DMS79 treated with DMSO at 0.1 percent for 48 hours (cell line): ENCODE measurements at places on chromosomes 1 and 21.

- peak; percentile 48 for DNase-seq
Observed at GRCh38 chr1:2555634-2556276, 416 bp upstream of the TNFRSF14 start.

DNA sequence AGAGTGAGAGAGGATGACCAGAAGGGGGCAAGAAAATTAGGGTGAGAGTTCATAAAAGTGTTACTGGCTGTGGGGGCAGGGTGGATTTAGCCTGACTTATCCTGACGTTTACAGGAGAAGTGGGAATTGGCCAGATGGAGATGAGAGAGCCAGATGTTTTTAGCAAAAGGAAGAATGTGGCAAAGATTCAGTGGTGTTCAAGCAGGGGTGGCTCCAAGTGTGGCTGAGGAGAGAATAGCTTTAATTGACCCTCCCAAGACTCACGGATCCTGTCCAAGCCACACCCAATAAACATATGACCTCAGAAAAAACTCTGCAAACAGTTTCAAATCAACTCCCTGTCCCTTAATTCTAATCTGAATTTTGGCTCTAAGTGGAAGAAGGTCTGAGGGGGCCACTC is 35.2 kb upstream of the EDEM3 start:
- DNase-seq: no peak

DNA sequence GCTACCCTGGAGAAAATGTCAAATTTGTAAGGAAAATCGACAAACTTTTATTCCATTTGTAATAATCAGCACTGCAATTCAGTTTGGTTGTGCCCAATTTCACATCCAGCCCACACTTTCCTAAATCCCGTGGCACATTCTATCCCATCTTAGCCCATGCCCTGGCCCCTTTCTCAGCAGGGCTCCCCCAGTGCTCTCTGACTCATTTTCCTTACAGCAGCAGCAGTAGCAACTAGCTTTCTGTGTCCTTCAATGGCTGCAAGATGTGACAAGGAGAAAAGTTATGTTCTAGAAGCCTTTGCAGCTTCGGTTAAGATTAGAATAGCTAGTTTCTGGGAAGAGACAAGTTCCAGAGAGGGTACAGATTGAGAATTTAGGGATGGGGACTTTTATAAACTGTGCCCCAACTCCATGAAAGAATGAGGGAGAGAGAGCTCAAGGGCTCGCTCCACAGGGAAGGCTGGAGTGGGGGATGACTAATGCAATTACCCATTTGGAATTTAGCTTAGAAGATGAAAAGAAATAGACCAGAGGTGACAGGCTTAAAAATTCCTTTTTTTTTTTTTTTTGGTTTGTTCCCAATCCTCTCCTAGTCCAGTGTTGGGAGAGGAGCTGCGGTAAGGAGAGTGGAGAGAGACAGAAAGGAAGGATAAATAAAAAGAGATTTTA is 47.0 kb upstream of the POU2F1 start:
- DNase-seq: no peak

DNA sequence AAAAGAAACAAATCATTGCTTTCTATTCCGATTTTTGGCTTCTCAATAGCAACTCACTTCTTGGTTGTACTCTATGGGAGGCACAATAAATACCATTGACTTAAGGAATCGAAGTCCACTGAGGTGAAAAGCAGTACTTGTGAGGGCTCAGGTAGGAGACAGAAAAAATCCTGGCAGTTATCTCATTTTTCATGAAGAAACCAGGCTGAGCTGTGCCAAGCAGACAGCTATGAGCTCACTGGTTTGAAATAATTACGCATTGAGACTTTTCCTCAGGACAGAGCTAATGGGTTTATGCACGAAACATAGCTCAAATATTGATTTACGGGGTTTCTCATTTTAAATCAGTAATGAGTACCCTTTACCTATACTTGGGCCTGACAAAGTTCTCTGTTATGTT is 18.5 kb downstream of the COLGALT2 start:
- no peak for DNase-seq

- no peak for DNase-seq
Observed at GRCh38 chr1:2624735-2625300, 8.0 kb downstream of the MMEL1 start.

- no peak for DNase-seq
Observed at GRCh38 chr1:43282220-43283195, 2.9 kb downstream of the C1orf210 start.

GRCh38 chr1:28062806-28063205 is 25.6 kb downstream of the EYA3 start:
- DNase-seq: no peak

DNA sequence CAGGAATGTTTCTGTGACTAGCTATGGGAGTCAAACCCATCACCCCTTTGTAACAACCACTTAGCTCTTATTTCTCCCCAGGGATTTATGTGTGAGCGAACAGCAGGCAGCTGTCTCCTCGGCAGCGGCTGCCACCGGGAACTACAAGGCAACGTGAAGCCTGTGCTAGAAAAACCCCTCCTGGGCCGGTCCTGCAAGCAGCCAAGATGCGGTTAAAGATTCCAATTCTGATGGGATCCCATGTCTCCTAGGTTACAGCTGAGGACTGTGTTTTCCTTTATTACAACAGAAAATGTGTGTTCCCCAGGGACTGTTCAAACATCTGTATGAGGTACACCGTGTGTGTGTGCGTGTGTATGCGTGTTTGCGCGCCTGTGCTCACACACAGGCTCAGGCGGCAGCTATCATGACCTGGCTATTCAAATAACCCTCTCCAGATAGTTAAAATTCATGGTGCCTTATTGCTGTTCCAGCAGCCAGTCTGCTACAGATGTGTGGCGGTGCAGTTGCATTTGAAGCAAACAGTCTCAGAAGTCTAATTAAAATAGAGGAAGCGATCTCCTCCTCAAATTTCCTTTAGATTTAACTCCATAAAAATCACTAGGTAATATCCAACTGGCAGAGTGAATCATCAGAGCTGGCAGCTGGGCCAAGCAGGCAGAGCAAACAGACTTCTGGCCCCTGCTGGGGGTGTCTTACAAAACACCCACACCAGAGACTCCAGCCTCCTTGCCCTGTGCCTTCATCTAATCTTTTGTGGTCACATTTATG is 68.0 kb downstream of the LMX1A start:
- DNase-seq: peak; percentile 89

DNA sequence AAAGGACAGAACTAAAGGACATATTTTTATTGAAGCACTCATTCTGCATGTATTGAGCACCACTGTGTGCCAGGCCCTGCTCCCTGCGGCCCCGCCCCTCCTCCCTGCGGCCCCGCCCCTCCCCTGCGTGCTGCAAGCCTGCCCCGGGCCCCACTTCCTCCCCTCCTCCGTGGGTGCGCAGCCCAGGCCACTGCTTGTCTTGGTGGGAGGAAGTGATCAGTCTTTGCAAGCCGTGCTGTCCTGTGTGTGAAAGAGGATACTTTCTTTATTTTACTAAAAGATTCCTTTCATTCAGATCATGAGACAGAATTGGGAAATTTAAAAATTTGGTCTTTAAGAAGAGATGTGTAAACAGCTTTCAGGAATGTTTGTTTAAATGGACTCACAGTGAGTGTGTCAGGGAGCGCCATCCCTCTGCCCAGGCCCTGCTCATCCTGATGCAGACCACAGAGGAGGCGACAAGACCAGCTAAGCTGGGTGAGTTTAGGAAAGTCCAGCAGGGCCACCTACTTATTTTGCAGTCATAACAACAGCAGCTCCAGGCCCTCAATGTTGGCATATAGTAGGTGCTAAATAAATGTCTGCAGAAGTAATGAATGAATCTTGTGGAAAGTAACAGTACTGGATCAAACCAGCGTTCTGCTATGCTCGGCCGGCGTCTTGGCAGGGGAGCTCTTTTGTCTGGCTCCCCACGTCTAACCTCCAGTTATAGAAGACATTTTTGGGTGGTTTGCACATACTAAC is 88.3 kb upstream of the SELENON start:
- DNase-seq: no peak

- no peak for DNase-seq
Observed at GRCh38 chr1:186595969-186596368, 84.3 kb downstream of the PTGS2 start.

DNA sequence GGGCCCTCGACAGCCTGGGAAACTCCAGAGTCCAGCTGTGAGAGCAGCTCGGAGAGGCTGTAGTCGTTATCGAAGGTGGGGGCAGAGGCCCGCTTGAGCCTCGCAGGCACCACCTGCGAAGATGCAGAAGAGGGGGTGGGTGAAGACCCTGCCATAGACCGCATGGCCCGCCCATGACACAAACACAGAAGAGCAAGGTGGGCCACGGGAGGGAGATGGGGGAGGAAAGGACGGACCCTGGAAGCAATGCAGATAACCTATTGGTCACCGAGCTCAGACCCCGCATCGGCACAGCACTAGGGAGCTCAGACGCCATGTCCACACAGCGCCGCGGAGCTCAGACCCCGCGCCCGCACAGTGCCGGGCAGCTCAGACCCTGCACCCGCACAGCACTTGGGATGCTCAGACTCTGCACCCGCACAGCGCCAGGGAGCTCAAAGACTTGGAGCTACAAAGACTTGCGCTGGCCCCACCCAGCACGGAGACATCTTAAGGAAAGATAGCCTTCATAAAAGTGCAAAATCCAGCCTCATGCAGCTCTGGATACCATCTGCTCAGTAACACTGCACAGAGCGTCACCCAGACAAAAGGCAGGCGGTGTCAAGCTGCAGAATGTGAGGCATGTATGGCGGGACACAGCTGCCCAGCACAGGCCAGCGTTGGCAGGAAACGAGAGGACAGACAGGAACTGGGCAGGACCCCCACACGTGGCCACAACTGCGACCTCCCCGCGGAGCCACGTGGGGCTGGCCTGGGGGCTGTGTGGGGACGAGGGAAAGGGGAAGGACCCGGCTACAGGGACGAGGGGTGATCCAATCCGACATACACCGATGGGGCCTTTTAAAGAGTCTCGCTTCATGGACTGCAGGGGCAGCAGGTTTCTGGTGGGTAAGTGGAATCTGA is 22.6 kb downstream of the RIPK4 start:
- no peak for DNase-seq

DNA sequence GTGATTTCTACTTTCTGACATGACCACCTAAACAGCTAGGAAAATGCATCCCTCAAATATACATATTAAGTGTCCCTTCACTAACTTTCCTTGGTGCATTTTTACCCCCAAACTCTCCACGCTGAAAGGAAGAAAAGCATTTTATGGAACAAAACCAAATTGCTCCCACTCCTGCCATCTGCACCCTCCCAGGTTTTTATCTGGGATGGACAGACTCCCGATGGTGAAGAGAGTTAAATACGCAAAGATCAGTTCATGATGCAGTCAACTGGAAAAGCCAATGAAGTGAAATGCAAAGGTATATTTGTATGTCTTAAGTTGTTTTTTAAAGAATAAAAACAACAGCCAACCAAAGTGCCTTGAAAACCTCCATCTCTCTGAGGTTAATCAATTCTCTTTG is 2.7 kb downstream of the DSTYK start:
- no peak for DNase-seq

- no peak for DNase-seq
Observed at GRCh38 chr1:191890433-191891088, 267.7 kb upstream of the RGS18 start.

- no peak for DNase-seq
Observed at GRCh38 chr1:24186031-24186710, 918 bp downstream of the IFNLR1 start.

DNA sequence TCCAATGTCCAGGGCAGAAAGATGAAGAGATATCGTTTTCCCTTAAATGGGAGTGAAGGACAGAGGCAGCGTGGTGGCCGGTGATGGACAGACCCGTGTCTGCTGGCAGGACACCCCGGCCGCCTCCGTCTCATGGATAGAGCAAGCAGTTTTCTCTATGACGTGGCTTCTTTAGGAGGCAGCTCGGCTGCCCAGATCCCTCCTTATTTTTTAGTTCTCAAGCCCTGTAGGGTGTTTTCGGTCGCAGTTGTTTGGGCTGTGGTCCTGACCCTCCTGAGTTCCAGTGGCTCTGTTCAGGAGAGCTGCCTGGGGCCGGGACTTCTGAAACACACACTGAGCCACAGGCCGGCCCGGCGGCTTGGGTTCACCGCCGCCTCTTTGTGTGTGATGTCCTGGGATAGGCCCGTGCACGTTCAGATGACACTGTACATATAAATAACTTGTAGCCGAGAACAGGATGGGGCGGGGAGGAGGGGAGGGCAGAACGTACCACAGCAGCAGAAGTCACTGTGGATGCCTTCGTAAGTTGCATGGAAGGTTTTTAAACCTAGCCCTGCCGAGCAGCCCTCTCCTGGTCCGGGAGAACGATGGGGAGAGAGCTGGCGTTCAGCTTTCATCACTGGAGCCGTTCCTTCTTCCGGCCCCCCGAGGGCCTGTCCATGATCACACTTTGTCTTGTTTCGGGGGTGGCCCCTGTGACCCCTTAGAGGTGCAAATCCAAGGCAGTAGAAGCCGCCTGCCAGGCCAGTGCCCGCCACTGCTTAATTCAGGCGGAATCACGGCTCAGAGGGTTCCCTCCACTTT is 65.2 kb downstream of the SIK1 start:
- DNase-seq: no peak

DNA sequence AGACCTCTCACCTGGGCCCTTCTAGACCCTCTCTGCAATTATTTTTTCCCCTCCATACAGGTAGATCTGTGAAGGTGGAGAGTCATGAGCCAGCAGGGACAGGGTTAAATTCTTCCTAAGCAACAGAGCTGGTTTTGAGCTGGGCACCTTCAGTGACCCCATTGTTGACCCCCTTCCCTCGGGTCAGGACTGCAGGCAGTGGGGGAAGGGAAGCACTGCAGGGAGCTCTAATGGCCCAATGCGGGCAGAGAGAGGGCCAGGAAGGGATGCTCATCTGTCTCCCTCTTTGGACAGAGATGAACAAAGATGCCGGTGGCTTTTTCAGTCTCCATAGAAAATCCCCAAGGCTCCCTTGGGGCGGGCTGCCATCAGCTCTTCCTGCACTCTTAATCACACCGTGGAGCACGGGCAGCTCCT is 21.4 kb downstream of the SOX13 start:
- no peak for DNase-seq

DNA sequence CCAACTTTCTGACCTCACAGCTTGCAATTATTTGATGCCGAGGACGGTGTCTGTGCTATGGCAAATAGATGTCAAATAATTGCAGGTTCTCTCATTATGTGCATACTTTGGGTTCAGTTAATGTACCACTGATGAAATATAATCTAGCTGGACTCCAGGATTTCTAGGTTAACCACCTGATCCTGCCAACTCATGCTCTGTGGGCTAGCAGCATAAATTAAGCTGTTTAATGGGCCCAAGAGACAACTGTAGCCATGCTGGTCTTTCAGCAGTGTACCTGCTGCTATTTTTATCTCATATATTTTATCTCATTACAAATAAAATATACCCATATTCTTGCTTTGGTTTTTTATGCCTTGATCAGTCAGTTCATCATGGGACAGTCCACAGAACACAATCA is 43.3 kb upstream of the HP1BP3 start:
- DNase-seq: no peak

GRCh38 chr1:67368046-67368514 is 60.4 kb downstream of the IL12RB2 start:
- DNase-seq: peak; percentile 39

DNA sequence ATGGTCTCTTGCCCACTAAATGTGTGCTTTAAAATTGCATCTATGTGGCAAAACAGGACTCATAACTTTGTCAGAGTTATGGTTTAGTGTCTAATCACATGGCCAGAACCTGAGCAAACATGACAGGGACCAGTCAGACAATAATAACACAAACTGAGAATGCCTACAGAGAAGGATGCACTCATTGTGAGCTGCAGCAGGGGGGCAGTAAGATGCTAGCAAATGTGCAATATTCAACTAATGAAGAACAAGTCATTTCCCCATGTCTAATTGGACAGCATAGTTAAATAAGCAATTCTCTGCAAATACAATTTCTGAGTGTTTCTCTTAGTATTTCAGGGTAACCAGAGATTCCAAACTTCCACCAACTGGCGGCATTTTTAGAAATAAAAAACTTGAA is 30.8 kb downstream of the SPAG17 start:
- no peak for DNase-seq

GRCh38 chr1:154664331-154665002 is 56.5 kb upstream of the ADAR start:
- no peak for DNase-seq
